Vagina (tissue), 2 donors: ENCODE measurements at places on chromosomes 3 and 15.

- DNase-seq, result no peak
These were observed 50.4 kb upstream of the CASR start for GRCh38 chr3:122132949-122133540.

- DNase-seq, result peak; percentile 47
These were observed 317.3 kb downstream of the TLE3 start for GRCh38 chr15:69780374-69780773.

DNA sequence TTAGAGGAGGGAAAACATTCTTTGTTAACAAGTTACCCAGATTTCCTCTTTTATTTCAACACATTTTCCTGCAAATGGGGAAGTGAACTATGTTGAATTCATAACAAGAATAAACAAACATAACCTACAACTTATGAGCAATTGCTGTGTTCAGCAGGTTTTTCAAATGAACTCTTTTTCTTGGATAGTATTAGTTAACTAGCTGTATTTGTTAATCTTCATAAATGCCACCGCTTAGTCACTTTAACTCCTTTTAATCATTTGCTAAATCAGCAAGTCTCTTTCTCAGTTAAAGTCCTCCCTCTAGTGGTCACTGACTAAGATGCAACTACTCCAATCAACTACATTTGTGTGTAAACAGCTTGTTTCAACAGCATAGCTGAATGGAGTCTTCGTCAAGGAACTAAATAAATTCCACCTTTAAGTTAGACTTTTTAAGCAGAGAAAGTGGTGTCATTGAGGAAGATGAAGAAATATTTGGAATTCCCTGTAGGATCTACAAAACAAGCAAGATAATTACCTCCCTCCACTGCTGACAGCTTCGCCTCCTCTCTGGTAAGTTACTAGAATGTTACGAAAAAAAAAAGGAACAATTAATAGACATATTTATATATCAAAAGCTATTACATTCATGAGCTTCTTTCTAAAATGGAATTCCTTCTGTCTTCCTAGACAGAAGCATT, 1122.0 kb downstream of the ROBO1 start:
- DNase-seq, result no peak

DNA sequence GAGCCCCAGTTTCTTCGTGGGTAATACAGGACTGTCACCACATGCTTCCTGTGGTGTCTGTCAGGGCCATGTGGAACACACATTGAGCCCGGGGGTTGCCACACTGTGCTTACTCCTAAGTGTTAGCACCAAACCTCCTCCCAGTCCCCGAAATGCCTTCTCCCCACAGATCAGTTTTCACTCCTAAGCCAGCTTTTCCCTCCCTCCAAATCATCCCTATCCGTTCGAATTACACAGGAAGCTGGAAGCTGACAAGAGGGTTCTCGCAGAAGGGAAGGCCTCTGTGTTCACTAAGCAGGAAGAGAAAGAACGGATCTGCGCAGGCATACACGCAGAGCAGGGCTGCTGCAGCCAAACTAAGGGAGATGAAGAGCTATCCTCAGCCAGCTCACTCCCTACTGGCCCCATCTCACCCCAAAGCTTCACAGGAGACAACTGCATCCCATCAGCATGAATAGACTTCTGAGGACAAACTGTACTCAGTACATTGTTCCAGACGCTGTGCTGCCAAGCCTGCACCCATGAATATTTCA, 32.3 kb downstream of the XXYLT1 start:
- peak; percentile 92 for DNase-seq

DNA sequence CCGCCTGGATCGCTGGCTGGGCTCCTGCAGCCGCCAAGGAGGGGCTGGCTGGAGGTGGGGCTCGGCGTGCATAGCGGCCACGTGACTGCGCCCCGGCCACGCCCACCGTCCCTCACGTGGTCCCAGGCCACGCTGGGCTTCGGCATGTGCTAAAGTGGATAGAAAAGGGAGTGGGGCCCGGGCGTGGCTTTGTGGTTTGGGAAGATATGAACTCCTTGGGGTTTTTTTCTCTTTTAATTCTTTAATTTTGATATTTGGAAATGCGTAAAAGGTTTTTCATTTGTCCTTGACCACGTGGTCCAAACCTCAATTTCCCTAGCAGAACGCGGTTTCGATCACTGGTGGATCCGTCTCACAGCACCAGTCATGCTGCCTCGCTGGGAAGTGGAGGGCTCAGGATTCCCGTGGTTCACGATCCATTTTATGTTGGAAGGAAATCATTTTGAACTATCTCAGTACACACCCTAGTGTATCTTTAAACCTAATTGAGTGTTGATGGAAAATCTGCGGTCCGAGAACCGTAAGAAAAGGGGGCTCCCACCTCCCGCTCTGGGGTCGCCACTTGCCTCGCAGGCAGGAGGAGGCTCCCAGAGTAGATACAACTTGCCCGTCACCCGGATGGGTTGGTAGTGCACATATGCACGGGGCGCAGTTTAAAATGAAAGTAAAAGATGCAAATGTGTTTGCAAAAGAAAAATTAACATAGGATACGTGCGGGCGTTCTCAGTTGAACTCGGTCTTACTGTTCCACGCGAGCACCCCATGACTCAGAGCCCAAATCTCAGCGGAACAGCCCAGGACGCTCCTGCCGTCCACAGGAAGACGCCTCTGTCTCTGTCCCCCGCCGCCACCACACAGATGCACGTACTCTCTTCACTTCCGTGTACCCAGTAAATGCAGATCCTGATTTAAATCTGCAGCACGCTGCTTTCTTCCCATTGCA, 141.9 kb downstream of the PGPEP1L start:
- DNase-seq, result no peak

DNA sequence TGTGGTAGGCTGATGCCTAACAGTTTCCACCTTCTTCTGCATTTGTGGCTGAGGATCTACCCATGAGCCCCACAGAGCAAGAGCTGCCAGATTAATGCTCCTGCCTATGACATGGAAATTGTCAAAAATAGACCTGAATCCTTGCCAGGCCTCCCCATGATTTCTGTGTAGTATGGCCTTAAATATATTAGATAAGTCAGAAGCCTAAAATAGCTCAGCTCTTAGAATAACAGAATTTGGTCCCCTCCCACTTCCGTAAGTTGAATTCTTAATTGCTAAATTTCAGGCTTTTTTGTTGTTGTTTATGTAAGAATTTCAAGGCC, 129.0 kb downstream of the SERPINI1 start:
- no peak for DNase-seq

DNA sequence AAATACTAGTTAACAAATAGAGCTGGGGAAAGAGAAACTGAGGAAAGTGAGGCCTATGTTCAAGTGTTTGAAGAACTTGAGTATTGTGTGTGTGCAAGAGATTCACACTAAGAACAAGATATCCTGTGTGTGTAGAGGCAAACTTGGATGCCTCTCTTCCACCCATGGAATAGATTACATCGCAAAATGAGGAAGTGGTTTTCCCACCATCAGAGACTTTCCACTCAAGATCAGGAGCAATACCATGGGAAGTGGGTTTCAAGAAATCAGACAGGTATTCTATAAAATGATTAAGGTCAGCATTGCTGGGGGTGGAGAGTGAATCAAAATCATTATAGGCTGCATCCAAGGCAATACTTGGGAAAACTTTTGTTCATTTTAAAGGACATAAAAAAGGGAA, 308.0 kb downstream of the FGF12 start:
- no peak for DNase-seq

DNA sequence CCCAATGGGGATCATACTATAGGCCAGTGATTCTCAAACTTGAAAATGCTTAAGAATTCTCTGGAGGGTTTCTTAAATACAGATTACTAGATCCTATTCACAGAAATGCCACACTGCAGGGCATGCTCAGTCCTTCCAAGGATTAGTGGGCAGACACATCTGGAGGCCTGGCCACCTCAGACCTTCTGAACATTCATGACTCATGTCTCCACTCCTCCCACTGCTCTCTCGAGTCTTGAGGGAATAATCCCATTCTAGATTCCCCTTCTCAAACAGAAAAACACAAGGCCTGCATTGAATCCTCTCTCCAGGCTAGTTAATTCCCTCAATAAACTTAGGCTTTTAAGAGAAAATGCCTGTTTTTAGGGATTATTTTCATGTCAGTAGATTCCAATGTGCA, 22.1 kb downstream of the ZNF621 start:
- DNase-seq, result no peak

- DNase-seq, result no peak
These were observed 83.5 kb downstream of the C3orf70 start for GRCh38 chr3:185069037-185070030.

DNA sequence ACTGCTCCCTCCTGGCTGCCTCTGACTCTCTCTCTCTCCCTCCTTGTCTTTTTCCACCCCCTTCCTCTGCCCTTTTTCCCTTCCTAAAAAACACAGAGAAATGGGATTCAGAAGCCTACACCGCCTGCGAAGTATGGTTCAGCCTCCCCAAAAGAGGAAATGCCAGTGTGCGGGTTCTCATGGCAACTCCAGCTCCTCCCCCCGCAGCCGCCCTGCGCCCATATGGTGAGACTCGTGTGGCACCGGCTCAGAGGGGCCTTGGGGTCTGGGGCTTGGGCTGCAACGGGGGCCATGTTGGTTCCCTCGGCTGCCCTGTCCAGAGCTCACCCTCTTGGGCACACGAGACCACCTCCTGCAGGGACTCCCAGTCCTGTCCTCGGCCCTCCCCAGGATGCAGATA, 23.6 kb upstream of the LINGO1 start:
- no peak for DNase-seq
